ENCODE measurements at places on chromosomes 16 and 17.

DNA sequence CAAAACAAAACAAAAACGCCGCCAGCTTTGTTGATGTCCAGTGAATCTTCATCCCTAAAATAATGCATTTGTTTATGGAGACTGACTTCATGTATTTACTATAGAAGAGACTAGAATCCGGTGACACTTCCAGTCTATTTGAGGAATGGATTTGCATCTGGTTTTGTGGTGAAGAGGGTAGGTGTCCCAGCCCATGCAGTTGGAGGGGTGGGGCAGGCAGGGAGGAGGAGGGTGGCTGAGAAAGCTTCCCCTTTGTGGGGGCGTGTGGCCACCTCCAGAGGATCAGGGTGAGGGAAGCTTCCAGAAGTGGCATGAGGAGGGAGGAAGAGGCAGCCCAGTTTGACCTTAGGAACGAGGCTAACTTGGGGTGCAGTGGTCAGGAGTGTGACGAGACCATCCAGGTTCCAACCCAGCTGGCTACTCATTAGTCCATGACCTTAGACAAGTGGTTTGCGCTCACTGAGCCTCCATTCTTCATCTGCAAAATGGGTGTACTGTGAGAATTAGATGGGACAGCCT is 69.5 kb downstream of the CMIP start:
- no peak for DNase-seq

GRCh38 chr17:33751702-33752065 is 458.6 kb upstream of the ASIC2 start:
- DNase-seq: no peak

DNA sequence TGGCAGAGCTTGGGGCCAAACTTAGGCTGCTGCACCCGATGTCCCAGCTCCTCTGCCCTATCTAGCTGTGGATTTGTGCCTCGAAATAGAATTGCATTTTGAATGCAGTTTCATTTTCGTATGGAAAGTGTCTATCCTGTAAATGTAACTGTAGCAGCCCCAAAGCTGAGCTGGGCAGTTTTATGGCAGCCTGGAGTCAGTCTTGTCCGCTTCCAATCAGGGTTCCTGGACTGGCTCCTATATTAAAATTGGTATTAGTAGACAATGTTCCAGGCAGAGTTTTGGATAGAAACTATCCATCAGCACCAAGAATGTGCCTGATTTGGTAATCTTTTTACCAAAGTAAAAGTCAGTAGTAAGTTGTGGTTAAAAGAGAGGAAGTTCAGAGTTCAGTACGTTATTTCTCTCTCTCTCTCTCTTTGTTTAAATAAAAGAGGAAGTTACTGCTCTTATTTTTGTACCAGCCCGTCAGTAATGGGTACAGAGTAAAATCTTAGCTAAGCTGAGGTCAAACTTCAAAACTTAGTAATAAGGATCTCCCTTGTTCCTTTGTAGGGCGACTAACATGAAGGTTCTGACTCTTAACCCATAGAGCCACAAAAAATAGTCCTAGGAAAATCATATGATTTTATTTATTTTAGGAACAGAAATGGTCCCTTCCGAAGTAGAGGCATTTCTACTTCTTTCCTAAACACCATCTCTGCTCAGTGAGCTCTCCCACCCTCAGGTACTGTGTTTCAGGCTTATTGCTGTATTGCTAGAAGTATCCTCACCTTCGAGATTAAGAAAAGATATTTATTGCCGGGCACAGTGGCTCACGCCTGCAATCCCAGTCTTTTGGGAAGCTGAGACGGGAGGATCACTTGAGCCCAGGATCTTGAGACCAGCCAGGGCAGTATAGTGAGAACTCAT is 28.0 kb downstream of the PRKCB start:
- no peak for DNase-seq

GRCh38 chr17:79231766-79232287 is 157.2 kb downstream of the ENGASE start:
- no peak for DNase-seq

DNA sequence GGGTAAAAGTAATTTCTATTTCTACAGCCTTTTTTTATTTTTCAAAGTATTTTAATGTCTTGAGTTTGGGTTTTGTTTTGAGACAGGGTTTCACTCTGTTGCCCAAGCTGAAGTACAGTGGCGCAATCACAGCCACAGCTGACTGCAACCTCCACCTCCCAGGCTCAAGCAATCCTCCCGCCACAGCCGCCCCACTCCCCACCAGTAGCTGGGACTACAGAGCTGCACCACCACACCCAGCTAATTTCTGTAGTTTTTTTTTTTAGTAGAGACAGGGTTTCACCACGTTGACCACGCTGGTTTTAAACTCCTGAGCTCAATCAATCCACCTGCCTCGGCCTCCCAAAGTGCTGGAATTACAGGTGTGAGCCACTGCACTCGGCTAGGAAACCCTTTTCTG is 44.0 kb downstream of the TUBD1 start:
- no peak for DNase-seq

GRCh38 chr17:8930649-8931048 is 34.9 kb downstream of the PIK3R5 start:
- no peak for DNase-seq

DNA sequence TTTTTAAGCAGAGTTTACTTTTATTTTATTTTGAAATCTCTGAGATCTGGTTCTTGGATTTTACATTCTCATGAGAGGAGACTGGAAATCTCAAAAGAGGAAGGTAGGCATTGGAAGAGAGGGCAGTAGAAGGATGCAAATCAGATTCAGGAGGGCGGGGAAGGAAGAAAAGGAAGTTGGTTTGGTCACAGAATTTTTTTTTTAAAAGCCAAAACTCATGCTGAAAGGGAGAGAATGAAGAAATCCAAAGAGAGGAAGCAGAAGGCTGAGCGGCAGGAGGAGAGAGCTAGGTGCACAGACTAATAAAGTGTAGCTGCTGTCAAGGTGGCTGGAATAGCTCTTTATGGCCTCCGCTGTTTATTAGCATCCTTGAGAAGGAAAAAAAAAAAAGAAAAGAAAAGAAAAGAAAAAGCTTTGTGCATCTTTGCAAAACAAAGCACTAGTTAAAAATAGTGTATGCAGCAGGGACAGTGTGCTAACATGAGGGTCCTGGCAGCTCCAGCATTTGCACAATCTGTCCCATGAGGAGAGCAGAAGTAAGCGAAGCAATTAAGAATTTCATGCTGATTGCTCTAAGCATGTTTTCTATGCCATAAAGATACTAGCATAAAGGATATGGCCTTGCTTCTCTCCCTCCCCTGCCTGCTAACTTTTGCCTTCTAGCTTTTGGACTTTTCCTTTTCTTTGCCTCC is 194.2 kb downstream of the ZFHX3 start:
- no peak for DNase-seq

GRCh38 chr16:31528523-31529107 is 915 bp downstream of the AHSP start:
- no peak for DNase-seq

- DNase-seq: no peak
Observed at GRCh38 chr17:52136166-52136565, 22.3 kb downstream of the CA10 start.

GRCh38 chr16:684961-685696 is 995 bp upstream of the JMJD8 start:
- DNase-seq: no peak

DNA sequence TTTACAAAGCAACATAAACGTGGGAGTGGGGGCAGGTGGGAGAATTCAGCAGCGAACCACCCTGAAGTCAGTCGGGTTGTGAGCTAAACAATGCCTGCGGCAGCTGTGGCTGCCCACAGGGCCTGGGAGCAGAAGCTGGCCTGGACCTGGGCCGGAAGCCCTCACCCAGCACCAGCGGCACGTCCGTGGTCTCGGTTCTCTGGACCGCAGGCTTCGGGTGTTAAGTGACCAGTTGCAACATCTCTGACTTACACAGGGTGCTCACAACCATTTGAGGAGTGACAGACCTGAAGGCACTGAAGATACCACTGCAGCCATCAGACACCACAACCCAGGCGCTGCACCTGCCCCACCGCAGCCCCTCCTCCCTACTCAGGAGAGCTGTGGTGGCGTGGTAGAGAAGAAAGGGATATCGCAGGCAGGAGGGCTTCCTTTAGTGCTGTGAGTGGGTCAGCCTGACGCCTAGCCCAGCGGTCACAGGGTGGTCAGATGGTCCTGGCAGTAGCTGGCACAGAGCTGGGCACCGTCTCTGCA is 33.8 kb downstream of the CBFA2T3 start:
- no peak for DNase-seq

- DNase-seq: peak; percentile 18
Observed at GRCh38 chr16:68370581-68371275, 59.9 kb downstream of the PRMT7 start.

DNA sequence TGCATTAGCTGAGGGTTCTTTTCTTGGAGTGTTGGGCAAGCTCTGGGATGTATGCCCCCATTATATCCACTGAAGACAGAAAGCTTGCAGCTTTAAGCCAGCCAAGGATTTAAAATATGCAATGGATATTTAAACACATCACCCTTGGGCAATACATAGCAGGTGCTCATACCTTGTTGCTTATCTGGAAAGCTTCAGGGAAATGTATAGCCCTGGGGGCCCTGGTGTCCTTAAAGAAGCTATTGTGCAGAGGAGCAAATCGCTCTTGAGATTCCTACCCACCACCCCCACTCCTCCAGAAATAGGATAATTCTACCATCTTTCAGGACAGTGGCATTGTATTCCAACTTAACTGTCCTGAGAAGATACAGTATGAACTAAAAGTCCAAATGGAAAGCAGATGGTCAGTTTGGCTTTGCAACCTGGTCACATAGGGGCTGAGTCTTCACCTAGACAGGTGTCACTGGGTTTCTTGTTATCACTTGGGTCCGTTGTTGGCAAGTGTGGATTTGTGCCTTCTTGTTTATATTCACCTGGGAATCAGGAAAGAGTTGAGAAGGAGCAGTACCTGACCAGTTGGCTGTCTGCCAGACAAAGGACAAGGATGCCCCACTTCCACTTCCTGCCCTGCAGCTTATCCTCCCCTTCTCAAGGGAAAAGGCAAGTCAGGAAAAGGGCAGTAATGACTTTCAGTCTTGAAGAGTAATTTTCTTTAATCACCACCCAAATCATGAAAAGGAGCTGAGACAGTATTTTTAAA is 3.4 kb downstream of the ANKRD40CL start:
- no peak for DNase-seq

GRCh38 chr16:85359147-85359822 is 247.0 kb upstream of the CIBAR2 start:
- DNase-seq: no peak

DNA sequence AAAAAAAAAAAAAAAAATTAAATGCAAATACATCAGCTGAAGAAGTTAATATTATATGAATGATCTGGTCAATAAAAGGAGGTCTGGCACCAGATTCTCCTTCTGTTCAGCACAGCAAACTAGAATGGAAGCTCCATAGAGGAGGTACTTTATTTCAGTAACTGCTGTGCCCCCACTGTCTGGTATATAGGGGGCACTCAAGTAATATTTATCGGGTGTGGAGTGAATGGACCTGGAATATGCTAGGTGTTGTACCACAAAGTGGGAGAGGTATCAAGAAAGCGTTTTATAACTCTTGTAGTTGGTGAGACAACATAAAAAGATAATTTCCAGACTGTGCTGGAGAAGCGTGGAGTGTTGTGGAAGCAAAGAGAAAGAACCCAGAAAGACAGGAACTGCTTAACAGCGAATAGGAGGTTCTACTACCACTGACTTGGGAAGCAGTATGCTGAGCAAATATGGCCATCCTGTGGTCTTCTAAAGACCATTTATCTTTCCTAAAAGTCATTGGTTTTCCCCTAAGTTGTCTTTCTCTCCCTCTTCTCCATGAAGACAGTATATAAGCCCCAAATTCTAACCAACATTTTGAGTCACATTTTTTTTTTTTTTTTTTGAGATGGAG is 12.2 kb upstream of the PRKCA start:
- DNase-seq: no peak

DNA sequence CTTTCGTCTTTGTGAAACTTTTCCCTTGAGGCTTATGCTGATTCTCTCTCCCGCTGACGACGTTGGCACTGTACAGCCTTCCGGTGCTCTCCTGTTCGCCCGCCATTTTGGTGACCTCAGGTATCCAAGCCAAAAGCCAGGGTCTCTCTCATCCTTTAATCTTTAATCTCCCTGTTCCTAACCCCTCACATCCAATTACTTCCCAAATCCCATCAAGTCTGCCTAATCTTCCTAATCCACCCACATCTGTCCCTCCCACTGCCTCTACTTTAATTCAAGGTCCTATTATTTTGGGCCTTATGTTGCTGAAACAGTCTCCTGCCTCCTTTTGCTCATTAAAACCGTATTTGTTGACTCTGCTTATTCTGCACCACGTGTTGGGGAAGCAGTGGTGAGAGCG is 7.3 kb downstream of the WRAP53 start:
- no peak for DNase-seq

DNA sequence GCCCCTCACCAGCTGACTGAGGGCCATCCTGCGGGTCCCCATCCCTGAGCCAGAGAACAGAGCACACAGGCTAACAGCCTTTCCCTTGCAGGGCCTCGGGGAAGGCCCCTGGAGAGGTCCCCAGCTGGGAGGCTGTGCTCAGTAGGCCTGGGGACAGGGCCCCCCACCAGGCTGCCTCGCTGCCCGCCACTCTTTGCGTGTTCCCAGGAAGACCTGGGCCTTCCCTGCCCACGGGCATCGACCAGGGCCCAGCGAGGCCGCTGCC is 785 bp downstream of the HID1 start:
- no peak for DNase-seq

- DNase-seq: no peak
Observed at GRCh38 chr16:72845322-72846020, 202.5 kb downstream of the ZFHX3 start.

GRCh38 chr16:11668623-11669379 is 546 bp downstream of the SNN start:
- DNase-seq: no peak

DNA sequence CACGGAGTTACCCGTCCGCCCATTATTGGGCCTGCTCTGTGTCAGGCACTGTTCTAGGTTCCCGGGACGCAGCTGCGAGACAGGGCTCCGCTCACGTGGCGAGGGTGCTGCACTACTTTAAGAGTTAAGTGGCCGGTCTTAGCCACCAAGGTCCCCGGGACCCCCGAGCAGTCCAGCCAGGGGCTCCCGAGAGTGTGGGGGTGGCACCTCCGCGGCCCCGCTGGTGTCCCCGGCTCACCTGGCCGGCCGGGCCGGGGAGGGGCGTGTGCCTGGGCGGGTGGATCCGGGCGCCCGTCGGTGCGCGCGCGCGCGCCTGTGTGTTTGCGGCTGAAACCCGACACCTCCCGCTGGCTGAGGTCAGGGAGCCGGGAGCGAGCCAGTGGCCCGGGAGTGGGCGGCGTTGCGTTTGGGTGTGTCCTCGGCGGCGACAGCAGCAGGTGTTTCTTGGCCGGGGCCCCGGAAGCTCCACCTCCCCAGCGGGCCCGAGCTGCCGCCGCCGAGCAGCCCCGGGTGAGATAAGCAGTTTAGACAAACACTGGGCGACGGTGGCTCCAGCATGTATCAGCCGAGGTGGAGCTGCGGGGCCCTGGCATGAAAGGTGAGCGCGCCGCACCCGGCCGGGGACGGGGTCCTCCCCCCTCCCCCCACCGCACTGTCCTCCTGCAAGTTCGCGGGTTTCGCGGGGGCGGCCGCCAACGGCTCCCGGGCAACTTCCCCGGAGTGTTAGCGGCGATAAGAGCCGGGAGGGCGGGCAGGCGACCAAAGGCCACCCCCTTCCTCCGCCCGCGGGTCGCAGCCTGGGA is at the start of gene GSE1:
GSE1 (plus strand) TSS at position 522 of the 803 bp plus-strand sequence; CDS start at position 592, 70 bp downstream.
- DNase-seq: peak; percentile 77

Measured in CD8-positive, alpha-beta memory T cell (primary cell).